ENCODE measurements at places on chromosomes 5 and 9. TPM values are rescaled to one million over a fixed set of nuclear protein-coding genes. Genes with fewer than 3 reads are reported as not detected.

DNA sequence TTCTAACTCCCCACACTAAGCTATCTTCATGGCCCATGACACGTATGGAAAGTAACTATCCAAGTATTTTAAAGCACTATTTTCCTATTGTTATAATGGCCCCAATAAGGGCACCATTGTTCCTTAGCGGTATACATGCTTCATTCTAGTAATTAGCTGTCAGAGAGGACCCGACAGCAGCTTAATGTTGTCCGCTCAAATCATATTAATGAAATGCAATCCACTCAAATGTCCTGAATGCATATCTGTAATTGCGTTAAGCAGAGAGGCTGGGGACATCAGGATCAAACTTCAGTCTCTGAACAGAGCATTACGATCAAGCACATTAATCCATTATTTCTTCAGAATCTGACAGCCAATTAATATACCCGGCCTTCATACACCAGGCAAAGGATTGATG, 139.7 kb downstream of the CRB2 start:
- no peak for DNase-seq

- no peak for DNase-seq
Observed at GRCh38 chr5:159202151-159202550, 7.2 kb downstream of the RNF145 start.

The NNT gene
- 72.0 TPM for total RNA-seq

GRCh38 chr5:68176802-68177479, 38.6 kb upstream of the PIK3R1 start:
- DNase-seq: no peak

- DNase-seq: no peak
Observed at GRCh38 chr5:168889039-168889438, 309.9 kb upstream of the PANK3 start.

The IFNA2 gene
- not detected for total RNA-seq

DNA sequence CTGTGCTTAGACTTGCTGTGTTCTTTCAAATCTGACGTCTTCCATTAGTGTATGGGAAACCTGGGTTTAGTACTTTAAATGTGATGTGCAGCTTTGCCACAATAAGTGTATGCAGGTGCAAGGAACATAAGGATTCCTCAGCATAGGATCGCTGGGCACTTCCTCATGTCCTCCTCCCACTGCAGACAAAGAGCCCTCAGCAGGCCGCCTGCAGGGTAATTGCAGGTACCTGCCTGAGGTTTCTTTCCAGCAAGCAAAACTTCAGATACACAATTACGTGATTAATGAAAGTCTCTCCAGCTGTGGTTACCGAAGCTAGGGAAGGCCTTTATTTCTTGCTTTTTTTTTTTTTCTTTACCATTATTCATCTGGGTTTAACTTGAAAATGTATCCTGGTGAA, 233.1 kb downstream of the RFK start:
- DNase-seq: no peak

The GFI1B gene
- total RNA-seq: not detected

- DNase-seq: no peak
Observed at GRCh38 chr5:132392978-132393825, 23.7 kb downstream of the SLC22A5 start.

DNA sequence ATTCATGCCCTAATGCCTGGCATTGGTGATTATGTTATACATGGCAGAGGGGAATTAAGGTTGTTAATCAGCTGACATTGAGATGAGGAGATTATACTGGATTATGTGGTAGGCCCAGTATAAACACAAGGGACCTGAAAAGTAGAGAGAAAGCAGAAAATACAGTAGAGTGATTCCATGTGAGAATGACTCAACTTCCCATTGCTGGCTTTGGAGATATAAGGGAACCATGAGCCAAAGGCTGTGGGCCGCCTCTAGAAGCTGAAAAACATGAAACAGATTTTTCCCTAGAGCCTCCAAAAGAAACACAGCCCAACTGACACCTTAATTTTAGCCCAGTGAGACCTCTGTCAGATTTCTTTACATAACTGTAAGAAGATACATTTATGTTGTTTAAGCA, 65.0 kb upstream of the CTXN3 start:
- no peak for DNase-seq

GRCh38 chr5:37043693-37044092, 167.1 kb downstream of the NIPBL start:
- DNase-seq: no peak

- no peak for DNase-seq
Observed at GRCh38 chr9:111037356-111037707, 938 bp downstream of the LPAR1 start.
